Activated CD8-positive, alpha-beta memory T cell treated with anti-CD3 and anti-CD28 coated beads for 4 hours (primary cell): ENCODE measurements at places on chromosomes 3 and 15.

- DNase-seq: no peak
Observed at GRCh38 chr3:159987291-159987711, 1.3 kb upstream of the IL12A start.

- no peak for DNase-seq
Observed at GRCh38 chr15:68235022-68235421, 5.5 kb upstream of the CLN6 start.

DNA sequence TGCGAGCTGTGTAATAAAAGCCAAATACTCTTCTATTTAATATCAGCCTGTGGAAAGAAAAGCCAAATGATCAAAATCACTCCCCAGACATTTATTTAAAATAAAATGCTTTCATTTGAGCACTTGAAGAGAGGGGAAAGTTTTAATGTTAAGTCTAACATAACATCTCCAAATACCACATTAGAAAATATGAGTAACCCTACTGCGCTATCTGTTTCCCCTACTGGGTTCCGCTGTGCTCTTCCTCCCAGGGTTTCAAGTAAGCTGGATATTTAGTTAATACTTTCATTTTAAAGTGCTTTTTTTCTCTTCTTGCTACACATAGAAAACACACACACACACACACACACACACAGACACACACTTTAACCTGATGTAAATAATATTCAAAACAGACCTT lies 6.7 kb upstream of the VGLL4 start:
- no peak for DNase-seq

DNA sequence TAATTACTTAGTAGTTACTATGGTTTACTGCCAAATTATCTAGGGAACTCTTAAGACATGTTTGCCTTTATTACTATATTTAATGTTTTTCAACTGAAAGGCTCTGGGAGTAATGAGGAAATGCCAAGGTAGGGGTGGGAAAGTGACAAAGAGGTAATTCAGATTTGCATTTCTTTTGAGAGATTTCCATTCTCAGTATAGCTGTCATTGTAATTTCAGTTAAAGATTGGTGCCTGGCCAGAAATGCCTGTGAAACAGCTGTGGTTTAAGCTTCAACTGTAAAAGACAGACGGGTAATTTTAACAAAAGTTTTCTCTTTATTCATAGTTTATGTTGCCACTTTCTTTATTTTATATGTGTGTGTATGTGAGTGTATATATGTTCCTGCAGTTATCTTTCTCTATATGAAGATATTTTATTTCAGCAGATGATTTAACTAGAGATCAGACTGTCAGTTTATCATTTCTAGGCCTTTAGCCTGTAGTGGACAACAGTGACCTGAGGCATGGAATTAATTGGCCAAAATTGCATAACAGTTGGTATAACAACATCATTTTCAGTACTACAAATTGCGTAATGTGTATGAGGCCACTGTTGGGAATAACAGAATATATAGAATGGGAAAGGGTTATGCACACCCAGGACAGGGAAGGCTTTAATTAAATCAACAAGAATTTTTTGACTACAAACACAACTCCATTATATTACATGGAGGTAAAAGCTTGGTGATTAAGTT lies 119.0 kb downstream of the BBX start:
- no peak for DNase-seq

DNA sequence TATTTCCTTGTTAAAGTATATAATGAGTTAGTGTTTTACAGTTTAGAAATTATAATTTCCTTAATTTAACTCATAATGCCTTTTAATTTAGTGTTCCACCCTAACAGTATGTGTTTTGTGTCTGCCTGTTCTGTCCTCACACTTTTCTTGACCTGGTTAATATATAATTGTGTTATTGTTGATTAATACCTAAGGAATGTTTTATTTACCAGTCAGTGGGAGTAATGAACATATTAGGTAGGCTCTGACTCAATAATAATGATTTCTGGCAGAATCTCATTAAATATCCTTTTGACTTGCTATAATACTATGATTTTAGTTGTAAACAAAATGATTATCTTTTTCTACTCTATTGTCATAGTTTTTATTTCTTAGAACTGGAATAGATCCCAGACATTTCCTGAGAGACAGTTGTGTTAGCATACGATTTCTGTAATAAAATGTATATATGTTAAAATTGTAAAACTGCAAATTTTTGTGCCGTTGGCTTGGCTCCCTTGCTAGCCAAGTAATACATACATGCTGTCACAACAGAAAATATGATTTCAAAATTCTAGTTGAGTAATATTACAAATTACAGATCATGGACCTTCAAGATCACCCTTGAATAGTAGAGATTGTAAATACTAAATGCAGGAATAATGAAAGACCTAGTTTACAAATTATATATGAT lies 51.9 kb downstream of the RASA2 start:
- DNase-seq: no peak

DNA sequence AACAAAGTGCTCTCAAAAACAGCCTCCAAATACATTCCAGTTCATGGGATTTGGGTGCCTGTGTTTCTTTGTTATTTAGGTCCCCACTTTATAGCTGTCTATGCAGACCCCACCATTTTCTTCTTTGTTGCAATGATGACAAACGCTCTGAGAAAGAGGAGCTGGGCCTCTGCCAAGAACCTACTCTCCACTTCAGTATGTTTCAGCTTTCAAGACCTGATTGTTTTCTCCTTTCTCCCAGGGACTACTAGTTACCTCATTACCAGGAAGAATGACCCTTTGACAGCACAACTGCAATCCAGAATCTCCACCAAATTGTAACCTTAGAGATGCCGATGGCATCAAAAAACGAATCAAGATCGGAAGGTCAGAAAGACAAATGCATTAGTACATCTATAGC lies 236.8 kb downstream of the MEIS2 start:
- DNase-seq: no peak

- no peak for DNase-seq
Observed at GRCh38 chr15:80982839-80983238, 6.8 kb downstream of the MESD start.

GRCh38 chr3:193190146-193190786 lies 50.8 kb upstream of the PLAAT1 start:
- no peak for DNase-seq

DNA sequence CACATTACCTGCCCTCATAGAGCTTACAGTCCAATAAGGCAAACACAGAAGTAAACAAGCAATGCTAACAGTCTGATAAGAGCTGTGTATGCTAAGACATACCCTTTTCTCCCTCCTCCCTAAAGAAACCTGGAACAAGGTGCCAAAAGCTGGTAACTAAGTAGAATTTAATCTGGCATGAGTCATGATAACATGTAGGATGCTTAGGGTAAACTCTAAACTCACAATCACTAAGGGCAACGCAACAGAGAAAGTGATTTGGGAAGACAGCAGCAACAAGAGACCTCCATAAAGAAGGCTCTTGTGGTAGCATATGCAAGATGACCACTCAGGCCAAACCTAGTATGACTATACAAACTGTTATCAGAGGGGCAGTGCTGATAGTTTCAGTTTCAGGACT lies 55.5 kb downstream of the MYO1E start:
- no peak for DNase-seq

GRCh38 chr3:158847885-158848284 lies 46.0 kb downstream of the MFSD1 start:
- DNase-seq: no peak

GRCh38 chr3:148089171-148089570 lies 608.5 kb upstream of the AGTR1 start:
- DNase-seq: no peak

GRCh38 chr15:93730724-93731123 lies 500.6 kb upstream of the MCTP2 start:
- no peak for DNase-seq

GRCh38 chr3:168072323-168072650 lies 23.4 kb downstream of the GOLIM4 start:
- DNase-seq: no peak

DNA sequence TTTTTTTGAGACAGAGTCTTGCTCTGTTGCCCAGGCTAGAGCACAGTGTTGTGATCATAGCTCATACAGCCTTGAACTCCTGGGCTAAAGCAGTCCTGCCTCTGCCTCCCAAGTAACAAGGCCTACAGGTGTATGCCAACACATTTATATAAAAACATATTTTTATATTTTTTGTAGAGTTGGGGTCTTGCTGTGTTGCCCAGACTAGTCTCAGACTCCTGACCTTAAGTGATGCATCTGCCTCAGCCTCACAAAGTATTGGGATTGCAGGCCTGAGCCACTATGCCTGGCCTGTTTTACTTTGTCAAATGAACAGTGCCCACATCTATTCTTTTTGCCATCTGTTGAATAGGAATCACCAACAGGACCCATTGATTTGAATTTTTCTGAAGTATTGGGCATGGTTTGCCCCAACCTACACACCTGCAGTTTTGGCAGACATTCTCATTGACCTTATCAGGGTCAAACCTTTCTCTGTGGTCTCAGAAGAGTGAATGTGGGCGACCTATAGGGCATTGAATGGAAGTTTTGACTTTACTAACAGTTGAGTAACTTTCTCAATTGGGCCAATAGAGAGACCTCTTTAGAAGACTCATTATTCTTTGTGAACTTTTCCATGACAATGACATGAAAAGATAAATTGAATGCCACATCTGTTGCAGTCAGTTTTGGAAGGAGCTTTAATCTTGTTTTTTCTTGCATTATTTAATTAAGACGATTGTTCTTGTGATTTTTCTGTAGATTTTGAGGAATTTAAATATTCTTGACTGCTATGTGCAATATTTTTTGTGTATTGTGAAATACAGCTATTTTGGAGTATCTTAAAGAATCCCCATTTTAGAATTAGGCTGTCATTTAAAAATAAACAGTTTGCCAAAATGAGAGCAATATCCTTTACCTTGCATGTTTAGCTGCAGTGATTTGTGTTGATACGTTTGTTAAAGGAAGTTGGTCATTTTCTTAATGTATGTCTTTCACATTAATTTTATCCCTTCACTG lies 2.7 kb downstream of the IREB2 start:
- DNase-seq: no peak

DNA sequence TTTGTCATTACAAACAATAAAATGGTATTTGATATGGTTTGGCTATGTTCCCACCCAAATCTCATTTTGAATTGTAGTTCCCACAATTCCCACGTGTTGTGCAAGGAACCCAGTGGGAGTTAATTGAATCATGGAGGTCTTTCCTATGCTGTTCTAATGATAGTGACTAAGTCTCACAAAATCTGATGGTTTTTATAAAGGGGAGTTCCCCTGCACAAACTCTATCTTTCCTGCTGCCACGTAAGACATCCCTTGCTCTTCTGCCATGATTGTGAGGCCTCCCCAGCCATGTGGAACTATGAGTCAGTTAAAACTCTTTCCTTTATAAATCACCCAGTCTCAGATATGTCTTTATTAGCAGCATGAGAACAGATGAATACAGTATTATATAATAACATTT lies 15.4 kb upstream of the AADAC start:
- no peak for DNase-seq

DNA sequence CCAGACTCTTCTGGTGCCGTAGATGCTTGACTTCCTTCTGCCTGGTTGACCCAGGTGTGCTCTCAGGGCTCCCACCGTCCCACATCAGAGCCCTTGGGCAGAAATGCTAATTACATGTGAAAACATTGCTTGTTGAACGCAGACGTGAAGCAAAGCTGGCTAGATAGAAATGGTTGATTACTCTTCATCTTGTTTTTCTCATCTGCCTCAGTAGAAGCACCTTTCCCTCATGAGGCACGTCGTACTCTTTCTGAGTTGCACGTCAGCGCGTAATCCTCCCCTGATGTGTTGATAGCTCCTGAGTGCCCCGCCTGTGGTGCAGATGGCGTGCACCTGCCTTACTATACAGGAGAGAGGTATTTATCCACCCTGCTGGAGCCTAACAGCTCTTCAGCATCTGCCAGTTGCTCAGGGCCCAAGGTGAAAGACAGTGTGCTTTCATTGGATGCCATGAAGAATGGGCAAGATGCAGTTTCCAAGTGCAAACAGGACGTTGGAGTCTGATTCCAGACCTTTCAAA lies 18.1 kb downstream of the MAP6D1 start:
- DNase-seq: no peak

DNA sequence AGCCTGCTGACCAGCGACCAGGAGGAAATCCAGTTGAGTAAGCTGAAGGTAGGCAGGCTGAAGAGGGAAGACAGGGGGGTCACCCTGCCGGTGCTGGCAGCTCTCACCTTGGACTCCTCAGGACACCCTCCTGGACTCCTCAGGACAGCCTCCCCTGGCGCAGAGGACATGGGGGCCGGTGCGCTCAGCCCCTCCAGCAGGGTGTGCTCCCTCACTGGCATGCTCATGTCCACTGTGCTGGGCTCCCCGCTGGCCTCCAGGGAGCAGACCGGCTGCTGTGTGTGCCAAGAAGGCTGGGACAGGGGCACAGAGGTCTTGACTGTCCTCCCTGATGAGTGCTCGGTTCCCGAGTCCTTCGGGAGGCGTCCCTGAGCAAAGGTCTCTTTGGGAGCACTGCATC lies 183.6 kb downstream of the ATP10A start:
- no peak for DNase-seq

- DNase-seq: no peak
Observed at GRCh38 chr3:60742606-60743145, 508.6 kb downstream of the FHIT start.

DNA sequence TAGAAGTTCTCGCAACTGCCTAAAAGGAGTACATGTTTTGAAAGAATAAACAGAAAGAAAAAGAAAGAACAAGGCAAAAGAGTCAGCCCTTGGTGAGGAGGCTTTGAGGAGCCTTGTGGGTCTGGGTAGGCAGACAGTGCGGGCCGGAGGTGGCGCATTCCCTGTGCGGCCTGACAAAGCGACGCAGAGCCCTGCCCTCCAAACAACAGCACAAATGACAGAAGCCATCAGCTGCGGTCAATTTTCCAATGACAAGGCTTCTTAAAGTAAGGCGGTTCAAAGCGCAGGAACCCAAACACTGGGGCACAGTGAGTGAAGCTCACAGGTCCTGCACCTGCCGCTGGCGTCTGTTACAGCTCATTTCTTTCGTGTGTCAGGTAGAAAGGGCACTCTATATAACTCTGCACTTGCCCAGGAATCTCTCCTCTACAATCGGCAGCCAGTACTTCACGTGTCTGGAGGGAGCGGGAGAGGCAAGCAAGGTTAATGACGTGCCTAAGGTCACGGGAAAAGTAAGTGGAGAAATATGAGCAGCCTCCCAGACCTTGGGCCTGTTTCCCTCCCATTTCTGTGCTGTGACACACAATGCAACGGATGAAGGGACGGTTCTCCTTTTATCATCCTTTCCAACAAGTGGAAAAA lies 178.1 kb downstream of the OPA1 start:
- DNase-seq: no peak

GRCh38 chr3:18723206-18723810 lies 298.2 kb upstream of the SATB1 start:
- no peak for DNase-seq

- no peak for DNase-seq
Observed at GRCh38 chr15:98813951-98814350, 165.6 kb downstream of the IGF1R start.

DNA sequence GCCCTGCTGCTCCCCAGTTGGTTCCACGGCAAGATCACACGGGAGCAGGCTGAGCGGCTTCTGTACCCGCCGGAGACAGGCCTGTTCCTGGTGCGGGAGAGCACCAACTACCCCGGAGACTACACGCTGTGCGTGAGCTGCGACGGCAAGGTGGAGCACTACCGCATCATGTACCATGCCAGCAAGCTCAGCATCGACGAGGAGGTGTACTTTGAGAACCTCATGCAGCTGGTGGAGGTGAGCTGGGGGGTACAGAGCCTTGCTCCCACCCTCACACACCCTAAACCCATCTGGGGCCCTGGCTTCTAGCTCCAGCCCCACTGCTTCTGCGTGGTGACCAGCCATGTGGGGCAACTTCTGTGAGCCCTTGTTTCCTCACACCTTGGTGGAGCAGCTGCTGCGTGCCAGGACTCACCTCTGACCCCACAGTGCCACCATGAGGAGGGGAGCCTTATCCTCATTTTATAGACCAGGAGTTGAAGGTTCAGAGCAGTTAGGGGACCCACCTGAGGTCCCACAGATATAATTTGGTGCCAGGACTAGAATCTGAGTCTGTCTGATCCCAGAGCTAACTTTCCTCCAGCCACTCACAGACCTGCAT lies 13.3 kb upstream of the LMAN1L start:
- DNase-seq: no peak
